NCI-H187 (cell line): ENCODE measurements at places on chromosomes 5 and 9.

- peak; percentile 48 for DNase-seq
These were observed 12.7 kb upstream of the CD180 start for GRCh38 chr5:67209141-67209771.

DNA sequence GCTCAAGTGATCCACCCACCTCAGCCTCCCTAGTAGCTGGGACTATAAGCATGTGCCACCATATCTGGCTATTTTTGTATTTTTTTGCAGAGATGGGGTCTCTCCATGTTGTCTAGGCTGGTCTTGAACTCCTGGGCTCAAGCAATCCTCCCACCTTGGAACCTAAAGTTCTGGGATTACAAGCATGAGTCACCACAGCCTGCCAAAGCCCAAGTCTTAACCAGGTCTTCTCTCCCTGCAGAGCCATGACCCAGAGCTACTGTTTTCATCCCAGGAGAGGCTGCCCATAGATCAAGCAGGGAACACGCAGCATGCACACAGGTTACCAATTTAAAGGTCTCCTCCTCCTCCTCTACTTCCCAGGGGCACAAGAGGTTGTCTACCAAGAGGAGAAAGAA, 29.7 kb downstream of the PCDHGC5 start:
- DNase-seq: no peak

DNA sequence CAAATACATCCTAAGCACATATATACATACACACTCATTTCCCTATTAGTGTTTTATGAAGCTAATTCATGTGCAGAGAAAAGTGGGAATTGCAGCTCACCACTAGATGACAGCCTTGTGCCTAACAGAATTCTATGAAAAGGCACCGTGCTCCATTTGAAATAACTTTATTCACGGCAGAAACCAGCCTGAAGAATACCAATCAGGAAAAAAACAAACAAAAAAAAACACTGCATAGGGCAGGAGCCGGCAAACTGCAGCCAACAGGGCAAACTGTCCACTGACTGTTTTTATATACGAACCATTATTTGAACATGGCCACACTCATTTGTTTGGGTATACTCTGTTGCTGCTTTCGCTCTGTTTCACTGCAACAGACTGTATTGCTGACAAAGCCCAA, 33.6 kb downstream of the ERMP1 start:
- no peak for DNase-seq

DNA sequence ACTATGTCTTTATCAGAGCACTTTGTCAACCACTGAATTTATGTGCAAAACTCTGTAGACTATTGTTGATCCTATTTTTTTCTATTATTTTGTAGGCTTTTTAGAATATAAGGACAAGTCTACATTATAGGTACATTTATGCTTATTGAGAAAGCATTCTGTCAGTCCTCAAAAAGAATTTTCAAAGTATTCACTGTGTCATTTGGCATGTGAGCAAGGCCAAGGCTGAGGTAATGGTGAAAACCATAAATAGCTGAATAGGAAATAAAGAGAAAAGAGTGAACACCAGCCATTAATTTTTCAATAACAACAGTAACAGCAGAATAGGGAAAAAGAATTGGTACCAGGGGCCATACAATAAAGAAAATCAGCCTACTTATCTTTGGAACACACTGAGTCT, 21.0 kb downstream of the SKIC3 start:
- DNase-seq: no peak

- no peak for DNase-seq
These were observed 86.5 kb downstream of the CEMIP2 start for GRCh38 chr9:71681708-71682272.

DNA sequence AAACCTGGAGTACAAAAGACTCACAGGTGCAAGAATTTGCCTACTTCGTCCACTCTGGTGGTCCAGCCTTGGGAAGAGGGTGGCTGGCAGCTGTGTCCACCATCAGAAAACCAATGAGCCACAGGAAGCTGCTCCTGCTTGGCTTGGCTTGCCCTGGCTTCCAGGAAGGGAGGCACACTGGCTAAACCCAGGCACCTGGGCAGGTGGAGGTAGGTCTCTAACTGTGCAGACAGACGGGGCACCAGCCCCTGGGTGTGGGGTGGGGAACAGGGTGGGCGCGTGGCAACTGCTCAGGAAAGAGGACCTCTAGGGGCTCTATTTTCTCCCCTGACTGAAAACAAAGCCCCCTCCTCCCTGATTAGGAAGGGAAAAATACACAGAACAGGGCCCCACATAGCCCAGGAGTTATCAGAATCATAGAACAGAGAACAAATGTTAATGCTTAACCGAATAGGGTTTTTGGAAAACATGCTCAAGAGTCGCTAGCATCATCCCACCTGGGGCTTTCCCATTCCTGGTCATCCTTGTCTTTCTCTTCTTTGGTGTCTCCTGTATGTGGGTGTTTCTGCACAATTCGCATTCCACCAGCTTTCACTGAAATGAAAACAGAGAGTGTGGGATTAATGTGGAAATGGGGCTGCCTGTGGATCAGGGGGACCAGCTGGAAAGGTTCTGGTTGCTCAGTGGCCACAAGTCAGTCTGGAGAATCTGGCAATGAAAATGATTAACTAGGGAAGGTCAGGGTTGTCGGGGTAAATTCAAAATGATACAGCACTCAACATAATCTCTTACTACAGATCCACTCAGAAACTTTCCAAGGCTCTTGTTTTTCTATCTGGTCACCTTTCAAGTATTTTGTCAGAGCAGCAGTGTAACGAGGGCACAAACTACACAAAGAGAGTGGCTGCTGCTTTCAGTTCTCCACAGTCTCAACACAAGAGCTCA, 13.1 kb downstream of the DAP start:
- no peak for DNase-seq

DNA sequence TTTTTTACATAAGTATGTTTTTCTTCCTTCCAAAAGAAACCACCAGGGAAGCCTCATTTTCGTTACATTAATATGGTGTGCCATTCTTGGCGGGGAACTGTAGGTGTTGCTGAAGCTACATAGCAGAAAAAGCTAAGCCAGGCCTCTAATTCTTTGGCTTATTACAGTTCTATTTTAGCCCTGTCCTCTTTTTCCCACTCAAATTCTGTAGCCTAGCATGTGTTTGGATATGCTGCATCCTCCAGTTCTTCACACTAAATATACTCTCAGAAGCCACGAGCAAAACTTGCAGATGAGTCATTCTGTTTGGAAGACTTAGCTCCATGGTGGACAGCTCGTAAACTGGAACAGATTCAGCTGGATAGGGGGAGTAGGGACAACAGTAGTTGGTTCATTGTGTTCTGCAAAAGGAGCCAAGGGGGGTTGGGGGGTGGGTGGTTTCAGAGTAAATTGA, 369.4 kb downstream of the TMEM161B start:
- no peak for DNase-seq

DNA sequence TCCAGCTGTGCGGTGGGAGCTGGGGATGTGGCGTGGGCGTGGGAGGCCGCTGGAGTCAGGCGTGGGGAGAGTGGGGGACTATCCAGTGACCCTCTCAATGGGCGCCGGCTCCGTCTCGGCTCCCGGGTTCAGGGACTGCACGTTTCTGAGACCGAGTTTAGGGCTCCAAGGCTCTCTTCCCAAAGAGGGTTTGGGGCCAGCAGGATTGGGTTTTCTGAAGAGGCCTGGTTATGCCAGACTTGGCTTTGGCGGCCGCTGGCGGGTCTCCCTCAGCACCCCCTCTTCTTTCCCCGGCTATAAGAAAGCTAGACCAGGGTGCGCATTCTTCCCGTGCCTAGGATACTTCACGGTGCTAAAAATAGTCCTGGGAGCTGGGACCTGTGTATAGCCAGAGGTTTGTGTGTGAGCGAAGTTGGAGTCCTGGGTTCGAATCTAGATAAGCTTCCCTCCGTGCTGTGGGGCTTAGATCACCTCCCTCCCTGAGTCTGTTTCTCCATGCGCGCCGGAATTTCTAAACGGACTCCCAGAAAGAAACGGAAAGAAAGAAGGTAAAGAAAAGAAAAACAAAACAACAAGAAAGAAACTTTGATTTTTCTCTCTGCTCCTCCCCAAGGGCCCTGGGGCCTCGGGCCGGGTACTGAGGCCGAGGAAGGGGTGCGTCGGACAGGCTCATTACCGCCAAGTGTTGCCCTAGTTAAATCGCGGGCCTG, 5.0 kb downstream of the HAND1 start:
- DNase-seq: no peak

- DNase-seq: no peak
These were observed 5.6 kb upstream of the LCN2 start for GRCh38 chr9:128143525-128144238.

DNA sequence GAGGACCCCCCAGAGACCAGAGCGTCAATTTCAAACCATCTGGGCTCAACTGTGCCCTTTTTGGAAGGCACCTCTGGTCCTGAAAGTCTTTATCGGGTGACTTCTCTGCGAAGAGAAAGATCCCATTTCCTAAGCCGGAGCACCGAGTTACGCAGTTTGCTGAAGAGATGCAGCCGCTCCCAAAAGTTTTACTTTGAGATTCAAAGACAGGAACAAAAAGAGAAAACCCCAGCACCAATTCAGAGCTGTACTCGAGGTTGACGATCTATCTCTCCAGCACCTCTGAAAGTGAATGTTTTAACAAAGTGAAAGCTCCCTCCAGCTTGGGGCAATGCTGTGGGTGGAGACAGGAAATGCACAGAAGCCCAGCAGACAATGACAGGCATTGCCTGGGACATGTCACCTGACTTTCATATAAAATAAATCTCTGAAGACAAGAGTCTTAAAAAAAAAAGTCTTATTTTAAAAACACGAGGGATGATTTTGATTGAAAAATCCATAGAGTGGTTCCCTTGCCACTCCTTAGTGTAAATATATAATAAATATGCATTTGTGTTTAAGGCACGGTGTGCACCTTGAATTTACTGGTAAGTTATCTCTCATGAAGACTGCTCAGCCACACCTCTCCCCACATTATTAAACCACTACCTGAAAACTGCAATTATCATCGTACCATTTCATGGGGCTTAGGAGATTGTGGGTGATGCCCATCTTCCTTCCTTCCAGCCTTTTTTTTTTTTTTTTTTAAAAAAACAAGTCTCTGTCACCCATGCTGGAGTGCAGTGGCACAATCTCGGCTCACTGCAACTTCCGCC, 79.9 kb downstream of the FNBP1 start:
- no peak for DNase-seq

DNA sequence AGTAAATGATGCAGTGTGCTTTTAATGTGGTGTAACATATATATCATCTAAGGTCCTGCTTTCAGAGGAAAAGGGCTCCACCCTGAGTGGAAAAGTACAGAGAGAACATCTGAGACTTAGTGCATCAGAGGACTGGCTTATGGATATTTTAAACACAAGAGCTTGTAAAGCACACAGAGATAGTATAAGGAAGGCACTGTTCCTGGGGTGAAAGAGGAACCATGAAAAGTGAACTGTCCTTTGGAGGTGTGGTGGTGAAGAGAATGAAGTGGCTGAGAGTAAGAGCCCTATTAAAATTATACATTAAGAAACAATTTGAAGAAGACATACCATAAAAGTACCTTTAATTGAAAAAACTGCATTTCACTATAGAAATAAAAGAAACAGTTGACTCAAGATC, 68.9 kb downstream of the CSF2 start:
- no peak for DNase-seq

DNA sequence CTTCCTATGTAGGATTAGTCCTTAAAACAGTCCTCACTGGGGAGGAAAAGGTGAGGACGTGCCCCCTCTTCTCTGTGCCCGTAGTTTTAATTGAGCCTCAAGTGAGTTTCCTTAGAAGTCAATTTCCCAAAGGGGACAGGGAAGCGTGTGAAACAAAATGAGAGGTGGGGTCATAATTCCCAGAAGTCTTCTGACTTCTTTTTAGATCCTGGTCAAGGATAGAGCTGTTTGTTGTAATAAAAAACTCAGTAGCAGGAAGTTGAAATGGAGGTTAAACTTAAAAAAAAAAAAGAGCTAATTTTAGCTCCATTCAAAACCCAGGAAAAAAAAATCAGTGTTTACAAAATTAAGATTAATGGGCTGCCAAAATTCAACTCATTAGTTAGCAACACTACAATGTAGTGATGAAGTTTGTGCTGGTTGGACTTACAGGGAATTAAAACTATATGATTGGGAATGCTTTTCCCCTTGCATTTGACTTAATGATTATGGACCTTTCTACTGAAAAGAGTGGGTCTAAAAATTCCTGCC, 158.3 kb upstream of the MEF2C start:
- no peak for DNase-seq

GRCh38 chr9:4866239-4866969, 73.7 kb downstream of the RCL1 start:
- DNase-seq: no peak

DNA sequence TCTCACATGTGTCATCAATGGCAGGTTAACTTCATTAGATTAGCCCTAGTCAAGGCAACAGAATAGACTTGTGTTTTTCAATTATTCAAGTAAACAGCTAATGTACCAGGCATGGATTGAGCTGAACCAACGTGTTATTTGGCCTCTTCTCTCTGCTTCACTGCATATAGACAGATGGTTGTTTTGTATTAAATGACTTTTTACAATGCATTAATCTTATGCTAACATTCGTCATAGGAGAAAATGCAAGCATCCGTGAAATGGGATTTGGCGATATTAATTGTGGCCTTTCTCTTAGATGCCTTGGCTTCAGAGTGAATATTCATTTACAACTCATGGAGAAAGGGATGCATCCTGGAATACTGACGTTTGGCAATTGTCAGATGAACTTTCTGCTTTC, 208.0 kb downstream of the KCTD16 start:
- no peak for DNase-seq

DNA sequence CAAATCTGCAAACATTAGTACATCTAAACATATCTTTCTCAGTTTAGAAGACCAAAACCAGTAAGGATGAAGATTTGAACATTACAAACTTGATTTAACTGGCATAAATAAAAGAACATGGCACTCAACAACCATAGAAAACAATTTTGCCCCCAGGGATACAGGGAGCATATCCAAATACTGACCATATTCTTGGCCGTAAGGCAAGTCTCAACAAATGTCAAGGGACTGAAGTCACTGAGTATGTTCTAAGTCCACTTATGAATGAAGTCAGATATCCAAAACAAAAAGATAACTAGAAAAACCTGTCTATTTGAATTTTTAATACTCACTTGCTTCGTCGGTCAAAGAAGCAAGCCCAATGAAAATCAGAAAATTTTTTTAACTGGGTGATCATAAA, 14.1 kb downstream of the FEM1C start:
- no peak for DNase-seq

DNA sequence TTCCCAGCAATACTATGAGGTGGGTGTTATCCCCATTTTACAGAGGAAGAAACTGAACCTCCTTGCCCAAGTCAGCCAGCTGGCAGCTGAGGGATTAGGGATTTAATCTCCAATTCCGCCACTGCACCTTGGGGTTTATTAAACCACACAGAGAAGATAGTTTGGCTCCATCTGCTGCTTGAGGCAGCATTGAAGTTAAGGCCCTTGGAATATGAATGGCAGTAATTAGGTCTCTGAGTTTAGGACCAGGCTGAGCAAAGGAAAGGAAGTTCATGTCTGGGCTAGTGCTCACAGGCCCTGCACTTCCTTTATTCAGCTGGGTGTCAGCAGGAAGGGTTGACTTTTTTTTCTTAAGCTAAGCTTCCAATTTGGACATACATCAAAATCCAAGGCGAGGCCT, 86.9 kb upstream of the GDNF start:
- DNase-seq: no peak

- no peak for DNase-seq
These were observed 109.7 kb downstream of the ZNF354C start for GRCh38 chr5:179169836-179170235.
